Endothelial cell (in vitro differentiated cells): ENCODE measurements at places on chromosomes 2 and 18.

DNA sequence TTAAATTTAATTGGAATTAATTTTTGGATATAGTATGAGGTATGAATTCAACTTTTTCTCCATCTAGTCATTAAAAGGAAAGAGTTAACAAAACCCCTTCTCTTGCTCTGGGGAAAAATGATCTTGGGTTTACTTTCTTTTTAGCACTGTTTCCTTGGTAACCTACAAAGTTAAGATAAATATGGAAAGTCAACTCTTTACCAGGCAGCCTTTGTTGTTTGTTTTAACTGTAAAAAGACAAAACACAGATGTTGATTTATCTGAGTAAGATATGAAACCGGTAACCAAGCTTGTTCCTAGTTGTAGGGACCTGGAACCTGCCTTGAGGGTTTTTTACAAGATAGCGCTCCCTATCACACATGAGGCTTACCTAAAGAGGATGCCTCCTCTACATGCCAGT is 10.1 kb upstream of the SANBR start:
- DNase-seq, result no peak

GRCh38 chr2:181307203-181307991 is 149.8 kb upstream of the ITGA4 start:
- no peak for DNase-seq

- no peak for DNase-seq
Measured at GRCh38 chr2:208489687-208490086, 83.1 kb downstream of the PTH2R start.

DNA sequence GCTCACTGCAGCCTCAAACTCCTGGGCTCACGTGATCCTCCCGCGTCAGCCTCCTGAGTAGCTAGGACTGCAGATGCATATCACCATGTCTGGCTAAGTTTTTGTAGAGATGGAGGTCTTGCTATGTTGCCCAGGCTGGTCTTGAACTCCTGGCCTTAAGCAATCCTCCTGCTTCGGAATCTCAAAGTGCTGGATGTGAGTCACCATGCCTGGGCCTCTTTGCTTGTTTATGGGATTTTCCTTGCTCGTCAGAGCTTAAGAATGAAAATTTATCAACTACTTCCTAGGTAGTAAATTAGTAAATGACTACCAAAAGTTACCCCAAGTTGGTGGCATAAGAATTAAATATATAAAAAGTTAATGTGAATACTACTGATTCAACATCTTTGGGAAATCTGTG is 51.0 kb downstream of the ACTR3 start:
- DNase-seq, result no peak

- no peak for DNase-seq
Measured at GRCh38 chr2:188235364-188235763, 56.3 kb upstream of the GULP1 start.

DNA sequence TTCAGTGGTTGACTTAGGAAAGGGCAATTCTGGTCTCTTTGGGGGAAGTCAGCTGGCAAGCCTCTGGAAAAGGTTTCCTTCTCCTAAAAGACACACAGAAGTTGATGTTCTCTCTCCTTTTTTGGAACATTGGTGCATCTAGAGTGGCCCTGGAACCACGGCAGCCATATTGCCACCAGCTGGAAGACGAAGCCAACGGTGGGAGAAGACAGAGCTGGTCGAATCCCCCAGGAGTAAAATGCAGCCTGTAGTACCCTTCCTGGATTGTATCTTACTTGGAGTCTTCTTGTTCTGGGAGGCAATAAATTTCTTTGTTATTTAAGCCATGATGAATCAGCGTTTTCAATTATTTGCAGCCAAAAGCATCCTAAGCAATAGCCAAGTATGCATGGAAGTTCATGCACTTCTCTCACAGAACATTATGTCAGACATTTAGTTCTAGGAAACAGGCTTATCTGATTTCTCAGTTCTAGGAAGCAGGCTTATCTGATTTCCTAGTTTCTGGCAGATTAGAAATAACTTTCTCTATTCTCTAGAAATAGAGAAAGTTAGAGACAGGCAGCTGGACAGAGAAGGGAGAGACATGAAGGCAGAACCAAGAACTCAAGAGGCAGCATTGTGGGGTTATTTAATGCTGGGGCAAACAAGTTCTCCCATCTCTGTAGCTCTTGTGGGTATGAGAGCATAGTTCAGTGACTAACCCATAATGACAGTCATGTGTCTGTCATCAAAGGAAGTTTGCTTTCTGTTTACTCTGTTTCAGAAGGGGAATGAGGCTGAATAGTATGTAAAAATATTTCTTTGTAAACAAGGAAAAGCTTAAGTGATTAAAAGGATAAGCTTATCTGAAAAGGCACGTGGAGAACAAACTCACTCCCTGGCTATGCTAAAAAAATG is 40.5 kb upstream of the NABP1 start:
- DNase-seq, result no peak

GRCh38 chr18:45621061-45621511 is 5.8 kb downstream of the SLC14A2 start:
- peak; percentile 41 for DNase-seq
